ENCODE measurements at places on chromosomes 2 and 18.

- DNase-seq = no peak
These were observed 46.8 kb upstream of the PPM1B start for GRCh38 chr2:44121899-44122298.

GRCh38 chr2:106542746-106543359 is 55.7 kb downstream of the CD8B2 start:
- DNase-seq = peak; percentile 53

DNA sequence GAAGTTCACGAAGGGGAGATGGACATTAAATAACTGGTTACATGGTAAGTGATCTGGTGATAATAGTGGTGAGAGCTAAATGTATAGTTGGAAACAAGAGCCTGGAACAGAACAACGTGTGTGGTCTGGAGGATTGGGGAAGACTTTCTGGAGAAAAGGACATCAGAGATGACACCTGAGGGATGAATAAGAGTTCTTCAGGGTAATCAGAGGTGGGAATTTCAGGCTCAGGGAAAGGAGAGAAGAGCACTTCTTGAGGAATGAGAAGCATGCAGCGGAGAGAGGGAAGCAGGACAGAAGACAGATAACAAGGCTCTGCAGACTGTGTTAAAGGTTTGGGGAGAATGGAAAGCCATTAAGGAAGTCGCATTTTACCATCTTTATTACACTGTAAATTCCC is 450.7 kb downstream of the TNS1 start:
- DNase-seq = no peak

DNA sequence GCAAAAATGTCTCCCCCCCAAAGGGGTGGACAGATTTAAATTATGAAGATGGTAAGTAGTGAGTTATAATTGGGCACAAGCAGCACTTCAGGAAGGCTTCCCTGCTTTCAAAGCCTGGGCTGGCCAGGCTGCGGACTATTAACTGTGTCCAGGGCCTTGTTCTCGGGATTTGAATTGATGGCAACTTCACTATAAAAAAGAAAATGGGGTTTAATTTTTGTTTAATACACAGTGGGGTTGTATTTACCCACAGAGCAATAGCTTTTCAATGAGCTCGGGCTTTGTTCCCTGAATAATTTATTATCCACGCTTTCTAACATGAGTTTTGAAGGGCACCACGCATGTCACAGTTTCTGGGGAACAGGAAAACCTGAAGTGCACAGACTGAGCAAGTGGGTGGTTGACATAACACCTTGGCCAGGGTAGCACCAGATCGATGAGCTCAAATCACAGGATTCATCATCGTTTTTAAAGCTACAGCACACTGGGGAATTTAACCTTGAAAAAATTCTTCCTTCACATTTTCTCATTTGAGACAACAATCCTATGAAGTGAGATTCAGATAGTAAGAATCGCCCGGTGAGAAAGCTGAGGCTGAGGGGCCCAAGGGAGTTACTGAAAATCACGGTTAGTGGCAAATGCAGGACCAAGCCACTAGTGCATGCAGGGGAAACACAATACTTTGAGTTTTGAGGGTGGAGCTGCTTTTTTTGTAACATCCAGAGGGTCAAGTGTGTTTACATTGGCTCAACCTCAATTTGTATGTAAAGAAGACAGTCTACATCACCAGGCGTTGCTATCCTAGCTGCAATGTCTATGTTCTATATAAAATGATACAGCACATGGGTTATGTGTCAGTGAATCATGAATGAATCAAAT is 28.9 kb upstream of the LMAN1 start:
- no peak for DNase-seq

DNA sequence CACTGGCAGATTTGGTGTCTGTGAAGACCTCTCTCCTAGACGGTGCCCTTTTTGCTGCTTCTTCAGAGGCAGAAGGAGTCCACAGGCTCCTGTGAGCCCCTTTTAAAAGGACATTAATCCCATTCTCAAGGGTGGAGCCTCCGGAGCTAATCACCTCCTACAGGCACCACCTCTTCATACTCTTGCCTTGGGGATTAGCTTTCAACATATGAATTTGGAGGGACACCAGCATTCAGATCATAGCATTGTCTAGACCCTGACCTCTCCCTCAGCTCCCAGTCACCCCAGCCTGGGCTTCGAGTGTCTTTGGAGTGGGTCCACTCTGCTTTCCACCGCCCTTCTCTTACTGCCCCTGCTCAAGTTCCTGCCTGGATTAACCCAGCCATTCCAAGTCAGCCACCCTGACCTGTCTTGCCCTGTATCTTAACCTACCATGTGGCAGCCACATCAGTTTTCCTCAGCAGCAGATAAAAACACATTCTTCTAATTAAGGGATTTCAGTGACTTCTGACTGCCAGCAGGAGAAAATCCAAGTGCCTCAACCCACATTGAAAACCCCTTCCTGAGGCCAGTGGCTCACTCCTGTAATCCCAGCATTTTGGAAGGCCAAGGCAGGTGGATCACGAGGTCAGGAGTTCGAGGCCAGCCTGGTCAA is 6.1 kb upstream of the NCL start:
- DNase-seq = no peak

- DNase-seq = no peak
These were observed 45.4 kb downstream of the EML6 start for GRCh38 chr2:54768772-54769428.
